ENCODE measurements at places on chromosomes 16 and 17.

DNA sequence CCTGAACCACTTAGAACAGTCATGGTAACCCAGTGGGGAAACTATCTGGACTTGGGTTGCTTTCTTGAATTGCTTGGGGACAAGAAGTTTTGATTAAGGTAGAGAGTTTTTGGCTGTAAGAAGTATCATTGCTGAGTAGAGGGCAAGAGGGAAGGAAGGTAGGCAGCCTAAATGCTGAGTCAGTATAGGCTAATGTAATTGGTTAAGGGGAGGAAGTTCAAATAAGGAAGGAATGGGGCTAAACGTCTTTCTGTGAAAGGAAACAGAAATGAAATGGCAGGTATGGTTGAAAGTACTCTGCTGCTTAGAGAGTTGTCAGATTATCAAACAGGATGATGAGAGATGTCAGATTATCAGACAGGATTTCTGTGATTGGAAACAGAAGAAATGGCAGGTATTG is 20.3 kb downstream of the KPNB1 start:
- no peak for DNase-seq

- no peak for DNase-seq
Measured at GRCh38 chr16:86931410-86931941, 353.1 kb downstream of the FOXL1 start.

- no peak for DNase-seq
Measured at GRCh38 chr17:67456889-67457288, 79.8 kb downstream of the PITPNC1 start.

DNA sequence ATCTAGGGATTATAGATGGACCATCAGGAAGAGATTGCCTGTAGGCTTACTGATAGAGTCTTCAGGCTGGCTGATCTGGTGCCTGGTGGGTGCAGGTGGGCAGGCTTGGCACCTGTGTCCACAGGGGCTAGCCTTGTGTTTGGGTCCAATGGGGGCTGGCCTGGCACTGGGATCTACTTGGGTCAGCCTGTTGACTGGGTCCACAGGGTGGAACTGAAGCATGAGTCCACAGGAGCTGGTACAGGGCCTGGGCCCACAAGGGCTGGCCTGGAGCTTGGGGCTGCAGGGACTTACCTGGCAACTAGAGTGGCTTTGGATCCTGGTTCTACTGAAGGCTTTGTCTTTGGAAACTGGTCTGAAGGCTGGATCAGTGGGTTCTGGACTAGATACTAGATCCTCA is 1217.7 kb downstream of the CDH11 start:
- DNase-seq: no peak

Measured in head of caudate nucleus (tissue), 42 donors.